CD4-positive, alpha-beta memory T cell (primary cell): ENCODE measurements at places on chromosomes 3 and 15. TPM values are rescaled to one million over a fixed set of nuclear protein-coding genes. Genes with fewer than 3 reads are reported as not detected.

- DNase-seq: no peak
Measured at GRCh38 chr3:170766253-170766652, 103.7 kb downstream of the RPL22L1 start.

GRCh38 chr3:171986757-171987518, 52.4 kb upstream of the FNDC3B start:
- no peak for DNase-seq

- no peak for DNase-seq
Measured at GRCh38 chr3:58495101-58495500, 3.2 kb downstream of the KCTD6 start.

- no peak for DNase-seq
Measured at GRCh38 chr3:75171630-75172230, 492.4 kb upstream of the FRG2C start.

GRCh38 chr3:50288387-50289007, 3.7 kb downstream of the IFRD2 start:
- DNase-seq: no peak

DNA sequence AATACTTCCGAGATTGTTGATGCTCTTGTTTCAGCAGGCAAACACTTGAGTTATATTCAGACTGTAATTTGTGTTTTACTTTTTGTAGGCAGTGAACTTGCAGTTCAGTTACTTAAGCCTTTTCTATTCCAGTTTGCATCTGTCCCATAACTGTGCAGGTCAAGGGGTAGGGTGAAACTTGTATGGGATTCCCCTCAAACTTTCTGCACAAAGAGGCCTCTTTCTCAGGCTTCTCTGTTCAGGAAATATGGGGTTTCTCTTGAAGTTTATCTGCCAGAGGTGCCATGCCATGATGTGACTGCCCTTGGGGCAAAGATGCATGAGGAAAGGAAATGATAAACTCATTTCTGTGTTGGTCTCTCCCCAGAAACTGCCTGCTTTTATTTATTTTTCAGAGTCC, 66.7 kb downstream of the SLC24A1 start:
- no peak for DNase-seq

GRCh38 chr3:182740710-182741109, 52.6 kb upstream of the ATP11B start:
- DNase-seq: no peak

GRCh38 chr3:166445865-166446264, 608.6 kb upstream of the BCHE start:
- DNase-seq: no peak

DNA sequence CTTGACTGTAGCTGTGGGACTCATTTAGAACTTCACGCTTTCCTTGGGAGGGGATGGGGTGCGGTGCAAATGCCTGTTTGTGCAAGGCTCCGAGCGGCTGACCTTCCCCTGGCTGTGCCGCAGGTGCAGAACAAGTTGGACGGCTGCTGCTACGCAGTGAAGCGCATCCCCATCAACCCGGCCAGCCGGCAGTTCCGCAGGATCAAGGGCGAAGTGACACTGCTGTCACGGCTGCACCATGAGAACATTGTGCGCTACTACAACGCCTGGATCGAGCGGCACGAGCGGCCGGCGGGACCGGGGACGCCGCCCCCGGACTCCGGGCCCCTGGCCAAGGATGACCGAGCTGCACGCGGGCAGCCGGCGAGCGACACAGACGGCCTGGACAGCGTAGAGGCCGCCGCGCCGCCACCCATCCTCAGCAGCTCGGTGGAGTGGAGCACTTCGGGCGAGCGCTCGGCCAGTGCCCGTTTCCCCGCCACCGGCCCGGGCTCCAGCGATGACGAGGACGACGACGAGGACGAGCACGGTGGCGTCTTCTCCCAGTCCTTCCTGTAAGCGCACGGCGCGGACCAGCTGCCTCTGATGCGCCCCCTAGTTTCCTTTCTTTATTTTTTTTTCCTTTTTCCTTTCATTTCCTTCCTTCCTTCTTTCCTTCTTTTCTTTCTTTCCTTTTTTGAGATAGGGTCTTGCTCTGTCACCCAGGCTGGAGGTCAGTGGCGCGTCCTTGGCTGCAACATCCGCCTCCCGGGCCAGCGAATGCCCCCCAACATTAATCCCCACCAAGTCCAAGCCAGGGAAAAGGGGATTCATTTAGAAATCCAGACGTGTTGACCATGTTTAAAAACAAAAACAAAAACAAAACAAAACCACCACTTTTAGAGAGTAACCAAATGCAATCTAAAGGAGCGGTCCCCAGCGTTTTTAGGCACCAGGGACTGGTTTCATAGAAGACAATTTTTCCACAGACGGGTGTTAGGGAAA, 42.7 kb downstream of the EIF2AK4 start:
- no peak for DNase-seq

DNA sequence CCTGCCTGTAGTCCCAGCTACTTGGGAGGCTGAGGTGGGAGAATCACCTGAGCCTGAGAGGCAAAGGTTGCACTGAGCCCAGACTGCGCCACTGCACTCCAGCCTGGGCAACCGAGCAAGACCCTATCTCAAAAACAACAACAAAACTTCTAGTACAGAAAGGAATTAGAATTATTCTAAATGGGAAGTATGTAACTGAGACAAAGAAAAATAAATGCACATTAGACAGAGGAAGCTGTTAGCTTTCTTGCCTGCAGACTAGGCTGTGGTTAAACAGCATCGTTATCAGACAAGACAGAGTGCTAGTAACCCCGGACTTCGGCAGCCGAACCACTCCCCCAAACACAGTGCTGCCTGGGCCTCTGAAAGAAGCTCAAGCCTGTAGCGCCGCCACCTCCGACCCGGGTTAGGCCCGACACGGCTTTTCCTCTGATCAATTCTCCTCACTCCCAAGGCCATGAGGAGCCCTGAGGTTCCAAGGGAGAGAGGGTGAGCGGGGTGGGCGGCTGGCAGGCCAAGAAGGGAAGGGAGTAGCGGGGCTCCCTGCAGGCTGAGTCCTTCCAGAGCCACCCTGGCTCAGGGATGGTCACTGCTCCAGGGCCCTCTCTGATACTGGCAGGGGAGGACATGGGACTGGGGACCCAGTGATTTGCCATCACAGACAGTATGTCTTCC, 44.8 kb upstream of the MUC4 start:
- DNase-seq: no peak

GRCh38 chr3:154059833-154060232, 61.4 kb upstream of the ARHGEF26 start:
- DNase-seq: no peak

GRCh38 chr3:167493244-167493643, 19.4 kb upstream of the SERPINI2 start:
- DNase-seq: no peak

DNA sequence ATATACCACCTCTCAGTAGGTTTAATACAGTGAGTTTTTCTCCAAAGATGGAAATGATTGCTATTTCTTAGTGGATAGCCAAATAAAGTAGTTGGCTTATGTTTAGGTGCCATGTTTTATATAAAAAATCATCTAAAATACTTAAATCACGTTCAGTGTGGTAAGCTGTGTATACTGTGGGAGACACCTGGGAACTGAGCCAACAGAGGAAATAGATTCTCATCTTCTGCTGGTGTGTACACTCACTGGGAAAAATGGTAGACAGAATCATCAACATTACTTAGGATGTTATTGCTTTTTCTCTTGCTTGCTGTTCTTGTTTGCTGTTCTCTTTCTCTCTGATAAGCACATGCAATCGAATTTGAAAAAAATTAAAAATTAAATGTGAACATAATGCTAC, 112.6 kb upstream of the MB21D2 start:
- no peak for DNase-seq

- DNase-seq: no peak
Measured at GRCh38 chr15:31964586-31965307, 65.6 kb upstream of the CHRNA7 start.

- DNase-seq: no peak
Measured at GRCh38 chr3:4067893-4068292, 235.3 kb upstream of the SETMAR start.

- no peak for DNase-seq
Measured at GRCh38 chr15:39243396-39243795, 337.5 kb upstream of the THBS1 start.

- no peak for DNase-seq
Measured at GRCh38 chr3:65783117-65783516, 255.6 kb downstream of the MAGI1 start.

The HRH1 gene
- 0.81 TPM for total RNA-seq

The NUDT16 gene
- total RNA-seq: 15.6 TPM

The ABCC5 gene
- 42.6 TPM for total RNA-seq

The HOMER2 gene
- 6.1 TPM for total RNA-seq

The IL20RB gene
- total RNA-seq: 2.7 TPM

The ELL3 gene
- 1.3 TPM for total RNA-seq

The GOLGB1 gene
- 49.3 TPM for total RNA-seq

The SEMA7A gene
- 1.9 TPM for total RNA-seq

The IL5RA gene
- 0.33 TPM for total RNA-seq

The OR5H15 gene
- total RNA-seq: not detected
